ENCODE measurements at places on chromosomes 1 and 21.

GRCh38 chr1:106620521-106620954 is 435.9 kb upstream of the PRMT6 start:
- DNase-seq = no peak

- DNase-seq = no peak
Measured at GRCh38 chr1:115475901-115476300, 137.9 kb upstream of the NGF start.

DNA sequence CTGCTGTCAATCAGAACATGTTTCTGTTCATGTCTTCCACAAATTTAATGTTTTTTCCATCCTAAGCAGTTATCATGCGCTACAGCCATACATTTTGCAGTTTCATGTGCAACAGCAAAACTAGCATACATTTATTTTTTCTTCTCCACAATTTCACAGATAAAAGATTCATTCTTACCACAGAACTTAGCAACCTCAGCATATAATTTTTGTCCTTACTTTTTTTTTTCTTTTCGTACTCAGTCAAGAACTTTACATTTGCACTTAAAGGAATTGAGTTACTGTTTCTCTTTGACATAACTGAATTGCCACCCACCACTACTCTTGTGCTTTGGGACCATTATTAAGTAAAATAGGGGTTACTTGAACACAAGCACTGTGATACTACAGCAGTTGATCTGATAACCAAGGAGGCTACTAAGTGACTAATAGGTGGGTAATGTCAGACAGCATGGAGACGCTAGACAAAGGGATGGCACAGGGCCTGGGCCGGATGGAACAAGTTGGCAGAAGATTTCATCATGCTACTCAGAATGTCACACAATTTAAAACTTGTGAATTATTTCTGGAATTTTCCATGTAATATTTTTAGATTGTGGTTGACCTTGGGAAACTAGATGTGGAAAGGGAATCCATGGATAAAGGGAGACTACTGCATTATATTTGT is 50.2 kb upstream of the LHX8 start:
- DNase-seq = no peak

- no peak for DNase-seq
Measured at GRCh38 chr1:61380561-61380960, 298.2 kb downstream of the NFIA start.

GRCh38 chr1:192639607-192640368 is 3.8 kb downstream of the RGS13 start:
- DNase-seq = no peak

DNA sequence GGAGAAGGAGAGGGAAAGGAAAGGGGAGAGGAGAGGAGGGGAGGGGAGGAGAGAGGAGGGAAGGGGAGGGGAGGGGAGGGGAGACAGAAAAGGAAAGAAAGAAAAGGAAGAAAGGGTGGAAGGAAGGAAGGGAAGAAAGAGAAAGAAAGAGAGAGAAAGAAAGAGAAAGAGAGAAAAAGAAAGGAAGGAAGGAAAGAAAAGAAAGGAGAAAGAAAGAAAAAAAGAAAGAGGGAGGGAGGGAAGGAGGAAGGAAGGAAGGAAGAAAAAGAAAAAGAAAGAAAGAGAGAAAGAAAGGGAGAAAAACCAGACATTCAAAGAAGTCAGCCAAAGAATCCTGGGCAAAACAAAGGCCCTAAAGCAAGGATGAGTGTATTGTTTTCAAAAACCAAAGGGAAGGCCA is 125.7 kb upstream of the SPATA6 start:
- no peak for DNase-seq

GRCh38 chr1:116793357-116793935 is 39.2 kb downstream of the CD2 start:
- no peak for DNase-seq

DNA sequence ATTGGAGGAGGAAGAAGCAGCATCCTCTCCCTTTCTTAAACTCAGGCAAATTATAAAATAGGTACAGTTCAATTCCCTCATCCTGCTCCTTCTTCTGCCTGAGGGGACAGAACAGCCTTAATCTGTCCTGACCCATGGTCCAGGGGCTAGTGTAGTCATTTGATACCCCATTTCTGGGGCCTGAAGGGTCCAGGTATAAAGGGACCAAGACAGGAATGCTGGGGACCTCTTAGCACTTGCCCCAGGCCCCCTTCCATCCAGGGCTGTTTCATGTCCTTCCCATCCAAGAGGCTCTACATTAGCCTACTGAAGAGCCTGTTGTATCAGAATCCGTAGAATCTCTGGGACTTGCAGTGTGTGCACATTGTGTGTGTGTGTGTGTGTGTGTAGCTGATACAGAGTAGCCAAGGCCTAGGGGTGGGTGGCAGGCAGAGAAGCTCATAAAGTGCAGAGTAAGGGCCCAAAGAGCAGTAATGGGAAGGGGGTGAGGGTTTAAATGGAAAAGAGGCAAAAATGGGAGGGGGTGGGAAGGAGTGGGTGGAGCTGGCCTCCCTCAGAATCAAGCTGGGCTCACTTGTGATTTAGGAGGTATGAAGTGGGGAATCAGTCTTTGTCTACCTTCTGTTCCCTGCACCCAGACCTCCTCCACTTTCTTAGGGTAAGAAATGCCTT is 32.4 kb downstream of the RUNX1 start:
- no peak for DNase-seq

DNA sequence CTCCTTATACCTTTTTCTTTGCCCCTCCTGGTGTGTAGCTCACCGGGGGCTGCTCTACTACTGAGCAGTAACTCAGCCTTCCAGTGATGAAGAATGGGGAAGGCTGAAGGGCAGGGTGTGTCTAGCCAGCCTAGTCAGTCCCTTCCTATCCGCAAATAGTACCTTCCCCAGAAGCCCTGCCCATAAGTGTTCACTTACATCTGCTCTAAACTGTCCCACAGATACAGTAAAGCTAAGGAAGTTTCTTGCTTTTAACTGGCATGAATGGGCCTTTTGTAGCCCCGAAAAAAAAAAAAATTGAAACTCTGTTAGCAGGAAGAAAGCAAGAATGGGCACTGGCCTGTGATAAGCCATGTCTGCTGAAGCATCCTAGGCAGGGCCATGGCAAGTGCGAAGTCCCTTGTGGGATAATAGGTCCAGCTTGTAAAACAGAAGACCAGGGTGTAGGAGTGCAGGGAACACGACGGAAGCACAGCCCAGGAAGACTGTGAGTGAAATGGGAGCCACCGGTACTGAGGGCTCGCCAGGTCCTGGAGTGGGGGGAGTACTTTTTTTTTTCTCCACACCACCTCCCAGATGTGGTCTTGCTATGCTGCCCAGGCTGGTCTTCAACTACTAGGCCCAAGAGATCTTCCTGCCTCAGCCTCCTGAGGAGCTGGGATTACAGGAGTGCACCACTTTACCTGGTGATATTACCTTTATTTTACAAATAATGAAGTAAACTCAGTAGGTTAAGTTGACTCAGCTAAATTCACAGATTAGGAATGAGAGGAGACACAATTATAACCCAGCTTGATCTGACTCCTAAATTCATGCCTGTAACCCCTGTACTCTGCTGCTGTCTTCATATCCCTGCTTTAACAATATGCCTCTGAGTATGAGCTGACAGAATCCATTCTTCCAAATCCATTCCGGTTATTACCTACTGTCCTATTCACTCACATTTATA is 347.5 kb downstream of the SMYD3 start:
- no peak for DNase-seq

Data from T-cell (primary cell).